ENCODE measurements at places on chromosomes 4 and X.

DNA sequence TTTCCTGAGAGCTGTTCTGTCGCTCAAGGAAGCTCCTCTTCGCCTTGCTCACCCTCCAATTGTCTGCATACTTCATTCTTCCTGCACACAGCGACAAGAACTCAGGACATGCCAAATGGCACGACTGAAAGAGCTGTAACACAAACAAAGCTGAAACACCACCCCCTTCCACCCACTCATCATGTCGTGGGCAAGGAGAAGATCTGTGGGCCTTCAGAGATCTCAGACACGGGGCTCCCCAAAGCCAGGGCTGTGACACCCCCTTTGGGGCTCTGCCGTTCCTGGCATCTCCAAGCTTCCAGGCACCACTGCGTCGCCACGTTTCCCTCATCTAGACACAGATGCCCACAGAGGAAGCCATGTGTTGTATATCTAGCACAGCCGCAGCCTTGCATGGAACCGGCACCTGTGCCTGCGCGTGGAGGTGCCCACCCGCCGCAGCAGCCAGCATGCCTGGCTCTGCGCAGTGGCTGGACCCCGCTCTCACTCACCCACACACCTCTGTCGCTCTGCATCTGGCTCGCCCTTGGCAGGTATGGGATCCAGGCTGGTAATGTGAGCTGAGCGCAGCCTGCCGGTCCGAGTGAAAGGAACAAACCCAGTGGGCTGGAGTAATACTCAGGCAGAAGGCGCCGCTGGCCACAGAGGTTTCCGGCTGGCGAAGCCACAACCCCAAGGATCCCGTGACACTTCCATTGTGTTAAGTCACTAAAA lies 676.4 kb upstream of the INTU start:
- DNase-seq, result no peak

DNA sequence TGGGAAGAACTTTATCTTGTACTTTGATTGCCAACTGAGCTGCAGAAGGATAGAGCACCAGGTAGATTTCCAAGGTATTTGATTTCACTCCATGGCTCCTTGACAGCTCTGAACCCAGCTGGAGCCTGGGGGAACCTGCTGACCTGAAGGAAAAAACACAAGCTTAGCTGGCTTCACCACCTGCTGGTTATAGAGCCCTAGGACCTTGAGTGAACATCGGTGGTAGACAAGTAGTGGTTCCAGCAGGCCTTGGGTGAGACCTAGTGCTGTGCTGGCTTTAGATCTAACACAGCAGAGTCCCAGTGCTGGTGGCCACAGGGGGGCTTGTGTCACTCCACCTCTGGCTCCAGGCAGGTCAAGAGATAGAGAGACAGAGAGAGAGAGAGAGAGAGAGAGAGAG lies 1102.6 kb downstream of the ADGRL3 start:
- no peak for DNase-seq

GRCh38 chrX:72477781-72478181 lies 94.9 kb downstream of the HDAC8 start:
- no peak for DNase-seq

- DNase-seq, result no peak
Observed at GRCh38 chrX:54994668-54995351, 822 bp upstream of the PFKFB1 start.

GRCh38 chr4:150493851-150494250 lies 88.1 kb upstream of the MAB21L2 start:
- DNase-seq, result no peak

DNA sequence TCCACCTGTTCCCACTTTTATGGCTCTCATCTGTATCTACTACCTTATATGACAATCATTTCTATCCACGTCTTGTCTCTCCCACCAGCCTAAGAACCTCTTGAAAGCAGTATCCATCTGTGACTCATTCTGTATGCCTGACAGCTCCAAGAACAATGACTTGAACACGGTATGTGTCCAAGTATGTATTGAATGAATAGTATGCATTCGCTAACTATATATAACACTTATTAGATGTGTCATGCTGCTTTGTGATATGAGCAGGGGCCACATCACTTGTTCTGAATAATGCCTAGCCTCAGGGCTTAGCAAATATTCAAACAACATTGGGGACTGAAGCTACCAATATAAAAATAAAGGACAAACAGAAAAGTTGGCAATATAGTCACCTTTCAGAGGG lies 4.9 kb downstream of the OPHN1 start:
- peak; percentile 22 for DNase-seq

- no peak for DNase-seq
Observed at GRCh38 chrX:70922774-70923473, 8.0 kb downstream of the SLC7A3 start.

DNA sequence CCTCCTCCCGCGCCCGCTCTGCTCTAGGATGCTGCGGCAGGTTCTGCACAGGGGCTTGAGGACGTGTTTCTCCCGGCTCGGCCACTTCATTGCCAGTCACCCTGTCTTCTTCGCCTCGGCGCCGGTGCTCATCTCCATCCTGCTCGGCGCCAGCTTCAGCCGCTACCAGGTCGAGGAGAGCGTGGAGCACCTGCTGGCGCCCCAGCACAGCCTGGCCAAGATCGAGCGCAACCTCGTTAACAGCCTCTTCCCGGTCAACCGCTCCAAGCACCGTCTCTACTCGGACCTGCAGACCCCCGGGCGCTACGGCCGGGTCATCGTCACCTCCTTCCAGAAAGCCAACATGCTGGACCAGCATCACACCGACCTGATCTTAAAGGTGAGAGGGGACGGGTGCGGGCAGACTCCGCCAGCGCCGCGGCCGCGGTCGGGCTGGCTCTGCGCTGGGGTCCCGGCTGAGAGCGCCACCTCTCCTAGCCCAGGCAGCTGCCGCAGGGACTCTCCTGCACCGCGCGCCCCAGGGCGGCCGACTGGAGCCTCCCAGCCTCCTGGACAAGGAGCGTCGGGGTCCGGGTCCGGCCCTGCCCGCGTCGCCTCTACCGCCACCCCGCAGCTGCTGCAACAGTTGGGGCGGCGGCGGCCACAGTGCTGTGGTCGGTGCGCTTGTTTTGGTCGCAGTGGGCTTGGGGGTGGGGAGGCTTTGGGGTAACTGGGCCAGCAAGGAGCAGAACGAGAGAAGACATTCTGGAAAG lies at the start of gene PTCHD1:
Gene PTCHD1 (plus strand): TSS at position 2 of the 752 bp plus-strand sequence. CDS start 27 bp downstream, at position 29.
- DNase-seq, result no peak

GRCh38 chr4:689723-690122 lies 772 bp upstream of the SLC49A3 start:
- DNase-seq, result no peak

- DNase-seq, result no peak
Observed at GRCh38 chrX:39196192-39197102, 395.2 kb downstream of the MID1IP1 start.

DNA sequence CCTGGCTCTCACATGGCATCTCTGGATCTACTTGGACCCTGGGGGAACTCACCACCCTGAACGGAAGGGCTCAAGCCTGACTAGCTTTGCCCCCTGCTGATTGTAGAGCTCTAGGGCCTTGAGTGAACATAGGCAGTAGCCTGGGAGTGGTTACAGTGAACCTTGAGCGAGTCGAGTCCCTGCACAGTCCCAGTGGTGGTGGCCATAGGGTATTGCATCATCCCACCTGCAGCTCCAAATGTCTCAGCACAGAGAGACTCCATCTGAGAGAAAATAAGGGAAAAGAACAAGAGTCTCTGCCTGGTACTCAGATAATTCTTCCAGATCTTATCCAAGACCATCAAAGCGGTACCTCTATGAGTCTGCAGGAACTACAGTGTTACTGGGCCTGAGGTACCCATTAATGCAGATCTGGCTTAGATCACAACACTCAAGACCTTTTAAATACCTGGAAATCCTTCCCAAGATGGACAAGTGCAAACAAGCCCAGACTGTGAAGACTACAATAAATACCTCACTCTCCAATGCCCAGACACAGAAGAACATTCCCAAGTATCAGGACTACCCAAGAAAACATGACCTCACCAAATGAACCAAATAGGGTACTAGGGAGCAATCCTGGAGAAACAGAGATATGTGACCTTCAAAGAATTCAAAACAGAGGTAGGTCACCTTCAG lies 167.5 kb upstream of the TET2 start:
- DNase-seq, result no peak

DNA sequence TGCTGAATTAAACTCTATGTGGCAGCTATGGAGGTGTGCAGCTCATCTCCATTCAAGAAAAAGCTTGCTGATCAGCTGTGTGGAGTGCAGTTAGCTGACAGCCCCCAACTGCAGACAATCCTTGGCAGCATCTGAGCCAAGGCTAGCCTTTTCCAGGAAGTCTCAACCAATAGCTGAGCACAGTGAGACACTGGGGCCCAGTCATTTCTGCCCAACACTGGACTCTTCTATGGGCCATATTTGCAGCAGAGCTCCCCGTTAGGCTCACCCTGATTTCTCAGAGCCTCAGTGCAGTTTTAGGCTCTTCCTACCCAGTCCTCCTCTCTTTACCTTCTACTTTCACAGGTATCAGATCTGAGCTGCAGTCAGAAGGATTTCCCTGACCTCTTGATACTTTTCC lies 12.9 kb downstream of the DDX53 start:
- DNase-seq, result no peak

GRCh38 chrX:66676990-66677389 lies 38.1 kb upstream of the EDA2R start:
- DNase-seq, result no peak

GRCh38 chr4:2925496-2925895 lies 37.7 kb downstream of the NOP14 start:
- DNase-seq, result no peak

GRCh38 chr4:113389160-113389559 lies 339.7 kb downstream of the ANK2 start:
- DNase-seq, result no peak

- no peak for DNase-seq
Observed at GRCh38 chr4:152585023-152585441, 49.1 kb upstream of the FBXW7 start.

DNA sequence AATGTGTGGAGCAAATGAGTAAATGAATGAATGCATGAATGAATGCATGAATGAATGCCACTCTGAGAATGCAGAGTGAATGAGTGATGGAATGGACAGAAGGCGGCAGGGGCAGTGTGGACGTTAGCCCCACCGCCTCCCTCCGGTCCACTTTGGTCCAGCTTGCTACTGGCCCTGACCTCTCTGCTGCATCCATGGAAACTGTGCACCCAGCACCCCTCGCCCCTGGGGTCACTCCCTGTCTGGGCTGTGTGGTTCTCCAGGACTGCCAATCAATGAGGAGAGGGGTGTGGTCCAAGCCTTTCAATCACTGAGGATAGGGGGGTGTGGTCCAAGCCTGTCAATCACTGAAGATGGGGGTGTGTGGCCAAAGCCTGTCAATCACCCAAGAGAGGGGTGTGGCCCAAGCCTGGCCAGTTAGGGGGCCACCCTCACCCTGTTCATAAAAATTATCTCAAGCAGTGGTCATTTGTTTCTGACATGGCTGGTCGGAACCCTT lies 39.2 kb upstream of the ASMTL start:
- DNase-seq, result peak; percentile 1

Data from ACHN (cell line).